Renal cortex interstitium (tissue), 15 donors: ENCODE measurements at places on chromosomes 2 and 18.

GRCh38 chr2:45207101-45207500 is 197.8 kb upstream of the SIX2 start:
- no peak for DNase-seq

GRCh38 chr2:98927027-98927426 is 9.0 kb downstream of the CRACDL start:
- no peak for DNase-seq

DNA sequence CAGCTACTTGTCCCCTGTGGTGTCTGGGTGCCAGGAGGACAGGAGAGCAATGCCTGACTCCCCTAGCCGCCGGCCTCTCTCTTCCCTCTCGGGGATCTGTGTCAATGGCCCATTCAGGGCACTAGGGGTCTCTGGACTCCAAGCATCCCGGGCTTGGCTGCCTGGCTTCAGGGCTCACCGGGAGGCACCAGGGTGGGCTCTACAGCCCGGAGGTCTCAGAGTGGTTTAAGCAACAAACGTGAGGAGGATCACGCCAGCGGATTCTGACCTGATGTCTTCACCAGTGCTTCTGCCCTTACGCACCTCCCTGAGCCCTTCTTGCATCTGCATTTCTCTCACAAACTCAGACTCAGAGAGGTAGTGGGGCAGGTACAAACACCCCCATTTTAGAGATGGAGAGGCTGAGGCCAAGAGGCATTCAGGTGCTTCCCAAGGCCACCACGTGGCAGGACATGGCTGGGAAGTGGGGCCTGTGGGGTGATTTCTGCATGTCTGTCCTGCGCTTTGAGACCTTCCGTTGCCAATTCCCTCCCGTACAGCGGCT is 243.0 kb downstream of the CELF4 start:
- no peak for DNase-seq

- no peak for DNase-seq
These were observed 68.9 kb downstream of the DOCK10 start for GRCh38 chr2:224973112-224974016.

DNA sequence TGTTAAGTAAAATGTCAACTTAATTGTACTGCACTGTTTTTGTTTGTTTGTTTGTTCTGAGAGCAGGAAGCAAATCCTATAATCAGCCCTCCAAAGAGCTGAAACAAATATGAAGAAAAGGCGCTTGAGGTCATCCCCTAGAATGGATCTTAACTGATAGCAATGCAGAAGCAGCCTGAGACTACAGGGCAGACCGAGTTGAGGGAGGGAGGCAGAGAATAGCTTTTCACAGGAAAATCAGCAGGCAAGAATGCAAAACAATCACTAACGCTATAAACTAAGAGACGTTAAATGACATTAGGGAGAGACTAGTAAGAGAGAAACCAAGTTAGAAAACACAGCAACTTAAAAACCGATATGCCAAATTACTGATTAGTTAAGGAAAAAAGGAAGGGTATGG is 37.2 kb downstream of the GALNT1 start:
- no peak for DNase-seq
